Right atrium auricular region (tissue), 2 donors: ENCODE measurements at places on chromosomes 2 and 18.
A peak's percentile ranks its signal among the peaks of the same experiment; 100 is the strongest.

DNA sequence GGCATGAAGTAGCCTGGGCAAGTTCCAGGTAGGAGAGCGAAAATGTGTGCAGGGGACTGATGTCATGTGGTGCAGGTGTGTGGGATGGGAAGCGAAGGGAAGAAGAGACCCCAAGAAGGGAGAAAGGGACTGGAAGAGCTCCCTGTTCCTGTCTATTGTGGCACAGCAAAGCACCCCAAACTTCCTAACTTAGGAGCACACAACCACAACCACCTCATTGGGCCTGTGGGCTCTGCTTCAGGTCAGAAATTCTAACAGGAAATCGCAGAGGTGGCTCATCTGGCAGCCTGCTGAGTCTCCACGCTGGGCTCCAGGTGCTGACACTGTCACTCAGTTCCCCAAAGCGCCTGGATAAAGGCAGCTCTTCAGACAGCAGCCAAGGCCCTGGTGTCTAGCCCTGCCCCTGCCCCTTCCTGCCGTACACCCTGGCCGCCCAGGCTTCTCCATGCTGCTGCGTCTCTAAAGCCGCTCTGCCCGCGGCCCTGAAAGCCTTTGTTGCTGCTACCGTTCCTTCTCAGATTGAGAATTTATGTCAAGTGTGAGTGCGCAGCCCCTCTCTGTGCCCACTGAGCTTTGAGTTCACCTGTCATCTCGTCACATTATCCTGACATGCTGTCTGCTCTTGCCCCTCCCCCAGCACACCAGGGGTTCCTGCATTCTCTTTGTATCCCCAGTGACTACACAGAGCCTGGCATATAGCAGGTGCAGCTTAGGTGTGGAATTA is 140.2 kb upstream of the BCL2L11 start:
- H3K36me3 ChIP-seq = no peaks in the 10 kb centered on the region
- H3K4me3 ChIP-seq = no peak overlapping the region
- DNase-seq = no peak

GRCh38 chr2:235041221-235041917 is 89.6 kb downstream of the SH3BP4 start:
- H3K27ac ChIP-seq = no peak overlapping the region
- peaks cover 29% of the 10 kb centered on the region for H3K36me3 ChIP-seq
- no peaks in the 10 kb centered on the region for H3K4me1 ChIP-seq
- H3K27me3 ChIP-seq = no peaks in the 10 kb centered on the region
- DNase-seq = no peak

- H3K27ac ChIP-seq = no peak overlapping the region
- H3K27me3 ChIP-seq = no peaks in the 10 kb centered on the region
- H3K36me3 ChIP-seq = no peaks in the 10 kb centered on the region
- H3K4me1 ChIP-seq = no peaks in the 10 kb centered on the region
- no peak for DNase-seq
These were observed 23.7 kb upstream of the SPRED2 start for GRCh38 chr2:65456064-65456463.

DNA sequence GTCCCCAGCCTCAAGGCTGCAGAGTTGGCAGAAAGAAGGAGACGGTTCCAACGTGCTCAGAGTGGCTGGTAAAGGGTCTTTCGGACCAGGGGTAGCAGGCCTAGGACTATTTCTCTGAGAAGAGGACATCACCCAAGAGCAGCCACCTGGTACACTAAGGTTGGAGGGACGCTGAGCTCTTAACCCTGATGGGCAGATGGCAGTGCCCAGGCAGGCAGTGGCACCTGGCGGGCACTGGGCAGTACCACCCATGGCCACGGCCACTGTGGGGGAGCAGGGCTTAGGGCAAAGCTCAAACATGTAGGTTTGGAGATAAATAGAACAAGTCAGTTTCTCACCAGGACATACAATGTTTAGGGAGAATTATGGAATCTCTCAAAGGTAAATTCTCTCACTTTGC is 53.5 kb downstream of the MBP start:
- H3K27me3 ChIP-seq = no peaks in the 10 kb centered on the region
- H3K4me3 ChIP-seq = no peak overlapping the region
- no peak for DNase-seq
- no peak overlapping the region for H3K27ac ChIP-seq

GRCh38 chr2:85737481-85737880 is 16.3 kb upstream of the ATOH8 start:
- no peaks in the 10 kb centered on the region for H3K27me3 ChIP-seq
- no peak overlapping the region for H3K4me3 ChIP-seq
- DNase-seq = peak; percentile 96
- H3K36me3 ChIP-seq = no peaks in the 10 kb centered on the region

DNA sequence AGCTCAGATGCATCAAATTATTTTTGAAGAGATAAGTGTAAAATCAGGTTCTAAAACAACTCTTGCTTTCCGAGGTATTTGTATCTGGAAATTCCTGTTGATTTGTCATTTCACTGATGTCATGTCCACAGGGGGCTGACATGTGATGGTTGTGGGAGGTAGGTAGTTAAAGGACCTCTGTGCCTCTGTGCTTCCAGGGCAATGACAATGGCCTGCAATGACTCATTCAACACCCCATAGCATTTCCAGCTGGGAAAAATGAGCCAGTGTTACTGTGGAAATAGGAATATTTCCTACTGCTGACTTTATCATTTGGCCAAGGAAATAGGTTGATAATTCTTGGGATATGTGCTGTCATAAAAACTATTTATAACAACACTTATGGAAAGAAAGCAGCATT is 86.2 kb upstream of the CCDC195 start:
- H3K27ac ChIP-seq = no peak overlapping the region
- DNase-seq = no peak
- H3K27me3 ChIP-seq = no peaks in the 10 kb centered on the region
- H3K36me3 ChIP-seq = no peaks in the 10 kb centered on the region
- H3K4me3 ChIP-seq = no peak overlapping the region

- no peaks in the 10 kb centered on the region for H3K4me1 ChIP-seq
- no peak for DNase-seq
- H3K36me3 ChIP-seq = no peaks in the 10 kb centered on the region
- no peaks in the 10 kb centered on the region for H3K27me3 ChIP-seq
- no peak overlapping the region for H3K4me3 ChIP-seq
- H3K27ac ChIP-seq = no peak overlapping the region
These were observed 172.8 kb downstream of the VAPA start for GRCh38 chr18:10086458-10087210.

GRCh38 chr18:2984091-2984490 is 28.9 kb downstream of the LPIN2 start:
- H3K36me3 ChIP-seq = no peaks in the 10 kb centered on the region
- H3K27ac ChIP-seq = no peak overlapping the region
- H3K4me1 ChIP-seq = no peaks in the 10 kb centered on the region
- DNase-seq = no peak

DNA sequence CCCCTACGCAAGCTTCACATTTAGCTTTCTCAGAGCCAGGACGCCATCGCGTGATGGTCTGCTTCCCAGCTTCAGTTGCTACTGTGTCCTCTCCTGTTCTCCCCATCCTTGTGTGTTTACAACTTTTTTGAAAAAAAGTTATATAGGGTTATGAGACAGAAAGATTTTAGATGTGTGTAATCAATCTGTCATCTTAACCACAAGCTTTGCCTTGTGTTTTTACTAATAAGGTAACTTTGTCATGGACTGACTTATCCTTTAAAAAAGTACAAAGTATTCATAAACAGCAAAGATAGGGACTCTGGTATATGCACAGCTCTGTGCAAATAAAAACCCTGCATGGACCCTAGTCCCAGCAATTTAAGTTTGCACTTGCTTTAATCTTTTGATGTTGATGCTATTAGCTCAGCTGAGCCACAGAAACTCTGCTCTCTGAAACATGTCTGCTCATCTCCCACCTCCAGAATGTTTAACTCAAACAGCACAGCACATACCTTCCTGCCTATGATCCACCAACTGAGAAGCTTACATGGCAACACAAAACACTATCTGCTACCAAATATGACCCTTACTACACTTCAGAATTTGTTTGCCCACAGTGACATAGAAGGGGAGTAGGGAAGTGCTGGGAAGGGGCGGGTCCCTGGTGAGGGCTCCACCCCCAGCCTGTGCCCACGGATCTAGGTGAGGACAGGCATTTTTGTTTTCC is 42.7 kb downstream of the SAP130 start:
- no peak overlapping the region for H3K27ac ChIP-seq
- no peak overlapping the region for H3K4me3 ChIP-seq
- H3K4me1 ChIP-seq = no peaks in the 10 kb centered on the region
- no peaks in the 10 kb centered on the region for H3K27me3 ChIP-seq

DNA sequence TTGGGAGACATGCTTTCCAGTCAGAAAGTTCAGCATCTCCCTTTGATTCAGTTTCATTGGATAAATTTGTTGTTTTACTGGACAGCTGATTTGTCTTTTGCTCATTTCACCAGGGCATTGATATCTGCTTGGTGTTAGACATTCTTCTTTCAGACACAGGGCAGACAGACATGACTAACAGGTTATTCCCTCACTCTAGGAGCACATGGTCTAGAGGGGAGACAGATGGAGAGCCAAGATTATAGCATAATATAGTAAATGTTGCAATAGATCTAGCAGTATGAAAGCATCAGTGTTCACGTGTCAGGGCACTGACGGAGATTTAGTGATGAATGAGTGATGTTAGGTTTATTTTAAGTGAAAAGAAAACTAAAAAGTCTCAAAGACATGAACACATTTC is 187.0 kb upstream of the CYRIA start:
- no peak overlapping the region for H3K4me3 ChIP-seq
- DNase-seq = no peak
- no peak overlapping the region for H3K27ac ChIP-seq
- no peaks in the 10 kb centered on the region for H3K27me3 ChIP-seq

DNA sequence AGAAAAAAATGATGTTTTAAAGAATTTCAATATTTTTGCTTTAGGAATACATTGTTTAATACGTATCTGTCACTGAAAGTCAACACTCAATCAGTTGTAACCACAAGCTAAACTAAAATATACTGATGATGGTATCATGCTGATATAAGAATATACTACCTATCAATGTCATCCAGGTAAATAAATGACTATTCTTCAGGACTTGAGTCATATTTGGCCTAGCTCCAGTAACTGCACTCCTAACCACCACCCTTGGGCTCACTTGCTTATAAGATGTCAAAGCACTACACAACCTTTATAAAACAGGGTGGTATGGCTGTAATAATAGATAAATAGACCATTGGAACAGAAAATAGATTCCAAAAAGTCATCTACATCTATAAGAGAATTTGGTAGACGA is 48.8 kb downstream of the RND3 start:
- no peak overlapping the region for H3K27ac ChIP-seq
- no peaks in the 10 kb centered on the region for H3K36me3 ChIP-seq
- H3K4me1 ChIP-seq = no peaks in the 10 kb centered on the region
- H3K4me3 ChIP-seq = no peak overlapping the region

DNA sequence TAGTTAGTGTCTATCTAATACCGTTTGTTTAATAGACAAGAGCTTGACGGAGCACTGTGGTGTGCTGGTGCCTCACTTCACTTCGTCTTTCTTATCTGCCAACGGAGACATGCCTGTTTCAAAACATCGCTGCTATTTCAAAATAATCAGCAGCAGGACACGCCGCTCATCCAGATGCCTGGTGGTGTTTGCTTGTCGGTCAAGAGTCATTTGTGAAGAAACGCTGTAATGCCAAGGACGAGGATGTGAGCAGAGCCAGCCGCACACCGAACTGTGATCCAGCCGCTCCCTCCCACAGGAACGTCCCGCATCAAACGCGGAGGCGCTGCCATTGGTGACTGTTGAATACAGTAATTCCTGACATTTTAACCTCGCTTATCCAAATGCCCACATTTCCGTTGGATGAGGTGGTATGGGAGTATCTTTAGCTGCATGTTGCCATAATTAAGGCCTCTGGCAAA is 432.4 kb downstream of the FBXO15 start:
- peak overlapping the region; percentile 19 for H3K27ac ChIP-seq
- H3K4me3 ChIP-seq = no peak overlapping the region
- H3K4me1 ChIP-seq = peaks cover 3% of the 10 kb centered on the region
- DNase-seq = no peak
- no peaks in the 10 kb centered on the region for H3K27me3 ChIP-seq

DNA sequence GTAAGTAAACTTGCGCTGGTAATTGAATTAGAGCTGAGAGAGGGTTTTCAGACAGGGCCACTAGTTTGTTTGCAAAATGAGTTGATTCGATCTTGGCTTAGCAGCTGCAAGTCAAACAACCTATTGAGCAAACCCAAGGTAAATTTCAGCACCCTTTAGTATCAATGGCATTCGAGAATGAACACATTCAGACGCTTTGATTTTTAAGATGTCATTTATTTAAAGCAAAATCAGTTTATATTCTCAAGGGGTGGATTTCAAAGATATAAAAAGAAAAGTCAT is 44.2 kb downstream of the TGIF1 start:
- peaks cover 6% of the 10 kb centered on the region for H3K4me1 ChIP-seq
- no peak overlapping the region for H3K4me3 ChIP-seq
- no peak for DNase-seq
- H3K36me3 ChIP-seq = no peaks in the 10 kb centered on the region
- H3K27me3 ChIP-seq = no peaks in the 10 kb centered on the region

- DNase-seq = no peak
- H3K4me1 ChIP-seq = no peaks in the 10 kb centered on the region
- H3K36me3 ChIP-seq = no peaks in the 10 kb centered on the region
- H3K27ac ChIP-seq = no peak overlapping the region
- no peaks in the 10 kb centered on the region for H3K27me3 ChIP-seq
These were observed 486.0 kb downstream of the ERBB4 start for GRCh38 chr2:212052412-212053159.

DNA sequence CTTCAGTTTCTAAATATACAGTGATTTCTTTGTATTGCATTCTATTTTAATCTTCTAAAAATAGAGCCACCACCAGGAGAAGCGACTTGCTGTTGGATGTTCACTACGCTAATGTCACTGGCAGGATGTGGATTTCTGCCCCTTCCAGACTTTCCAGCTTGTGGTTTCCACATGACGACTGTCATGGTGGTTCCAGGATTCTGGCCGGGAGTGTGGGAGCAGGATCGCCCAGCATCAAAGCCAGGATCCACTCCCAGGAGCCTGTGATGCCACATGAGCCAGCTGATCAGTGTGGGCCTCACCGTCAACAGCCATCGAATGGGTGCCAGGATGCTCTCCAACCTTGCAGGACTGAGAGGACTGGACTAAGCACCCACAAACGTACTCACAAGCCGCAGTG is 148.8 kb downstream of the HDAC4 start:
- no peaks in the 10 kb centered on the region for H3K36me3 ChIP-seq
- no peak for DNase-seq
- H3K27me3 ChIP-seq = no peaks in the 10 kb centered on the region

GRCh38 chr2:240836781-240837467 is 16.9 kb upstream of the KIF1A start:
- H3K4me3 ChIP-seq = no peak overlapping the region
- H3K36me3 ChIP-seq = no peaks in the 10 kb centered on the region
- H3K27ac ChIP-seq = no peak overlapping the region
